ENCODE measurements at places on chromosomes 11 and 22.
A peak's percentile ranks its signal among the peaks of the same experiment; 100 is the strongest.

- DNase-seq = no peak
Observed at GRCh38 chr11:108727665-108728064, 62.8 kb downstream of the DDX10 start.

GRCh38 chr11:57562596-57562995, 4.9 kb downstream of the UBE2L6 start:
- no peak for DNase-seq

DNA sequence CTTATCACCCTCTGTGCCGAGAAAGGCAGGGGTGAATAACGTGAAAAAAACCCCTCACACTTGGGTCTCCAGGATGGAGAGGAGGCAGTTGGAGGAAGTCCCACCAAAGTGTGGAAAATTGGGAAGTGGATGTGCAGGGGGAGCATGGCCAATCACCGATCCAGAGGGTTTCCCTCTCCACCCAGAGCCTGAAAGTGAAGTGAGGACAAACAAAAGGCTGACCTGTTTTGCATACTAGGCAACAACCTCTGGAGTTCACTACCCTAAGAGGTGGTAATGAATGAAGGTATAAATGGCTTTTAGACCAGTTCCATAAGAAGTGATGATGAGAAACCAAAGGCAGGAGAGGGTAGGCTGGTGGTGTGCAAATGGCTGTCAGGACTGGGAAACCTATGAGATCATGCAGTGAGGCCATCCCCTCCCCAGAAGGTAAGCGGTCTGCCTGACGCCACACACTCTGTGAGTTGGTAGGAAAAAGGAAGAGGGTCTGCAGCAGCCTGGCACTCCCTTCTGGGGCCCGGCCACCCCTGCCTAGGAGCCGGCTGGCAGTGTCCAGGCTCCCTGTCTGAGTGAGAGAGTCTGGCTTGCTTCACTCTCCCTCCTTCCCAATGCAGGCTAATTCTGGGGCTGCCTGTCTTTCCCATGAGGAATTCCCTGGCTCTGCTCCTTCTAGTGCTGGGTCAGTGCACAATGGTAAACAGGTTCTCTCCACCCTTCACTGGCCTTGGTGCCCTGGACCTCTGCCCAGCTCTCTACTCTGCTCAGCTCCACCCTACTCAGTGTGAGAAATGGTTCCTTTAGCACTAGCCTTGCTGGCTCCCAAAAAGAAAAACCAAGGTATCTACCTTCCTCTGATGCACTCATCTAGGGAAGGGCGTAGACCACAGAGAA, 15.6 kb downstream of the TBC1D10A start:
- no peak for DNase-seq

DNA sequence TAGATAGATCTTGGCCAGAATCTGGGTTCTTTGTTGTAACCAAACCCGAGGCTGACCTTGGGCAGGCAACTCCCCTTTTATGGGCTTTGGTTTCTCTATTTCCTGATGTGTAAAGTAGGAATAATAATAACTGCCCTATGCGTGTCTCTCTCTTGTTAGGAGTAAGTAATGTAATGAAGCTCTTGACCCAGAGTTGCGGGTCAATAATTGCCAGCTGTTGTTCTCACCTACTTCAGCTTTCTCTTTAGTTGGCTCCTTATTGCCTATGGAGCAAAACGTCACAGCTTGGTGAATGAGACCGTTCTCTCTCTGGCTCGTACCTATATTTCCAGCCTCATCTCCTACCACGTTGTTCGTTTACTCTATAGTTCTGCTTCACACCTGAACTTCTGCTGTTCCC, 56.6 kb upstream of the KIRREL3 start:
- DNase-seq = no peak

- no peak for DNase-seq
Observed at GRCh38 chr11:129933891-129934290, 38.5 kb upstream of the NFRKB start.

GRCh38 chr11:121769191-121769590, 316.4 kb upstream of the SORL1-AS1 start:
- DNase-seq = no peak

- no peak for DNase-seq
Observed at GRCh38 chr22:39917776-39918495, 17.1 kb downstream of the GRAP2 start.

DNA sequence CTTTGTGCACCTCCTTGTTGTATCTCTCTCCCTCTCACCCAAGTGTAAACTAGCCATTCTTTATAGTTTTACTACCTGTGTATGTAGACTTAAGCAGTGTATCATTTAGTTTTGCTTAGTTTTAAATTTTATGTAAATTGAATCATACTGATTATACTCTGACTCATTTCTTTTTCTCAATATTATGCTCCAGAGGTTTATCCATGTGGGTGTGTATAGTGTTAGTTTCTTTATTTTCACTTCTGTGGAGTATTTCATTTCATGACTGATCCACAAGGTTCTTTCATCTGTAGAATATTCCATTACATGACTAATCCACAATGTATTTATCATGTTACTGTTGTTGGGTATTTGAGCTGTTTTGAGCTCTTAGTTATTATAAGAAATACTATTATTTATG, 62.0 kb downstream of the CCDC34 start:
- DNase-seq = no peak

GRCh38 chr22:20111045-20111688, 4.7 kb upstream of the RANBP1 start:
- DNase-seq = peak; percentile 28

DNA sequence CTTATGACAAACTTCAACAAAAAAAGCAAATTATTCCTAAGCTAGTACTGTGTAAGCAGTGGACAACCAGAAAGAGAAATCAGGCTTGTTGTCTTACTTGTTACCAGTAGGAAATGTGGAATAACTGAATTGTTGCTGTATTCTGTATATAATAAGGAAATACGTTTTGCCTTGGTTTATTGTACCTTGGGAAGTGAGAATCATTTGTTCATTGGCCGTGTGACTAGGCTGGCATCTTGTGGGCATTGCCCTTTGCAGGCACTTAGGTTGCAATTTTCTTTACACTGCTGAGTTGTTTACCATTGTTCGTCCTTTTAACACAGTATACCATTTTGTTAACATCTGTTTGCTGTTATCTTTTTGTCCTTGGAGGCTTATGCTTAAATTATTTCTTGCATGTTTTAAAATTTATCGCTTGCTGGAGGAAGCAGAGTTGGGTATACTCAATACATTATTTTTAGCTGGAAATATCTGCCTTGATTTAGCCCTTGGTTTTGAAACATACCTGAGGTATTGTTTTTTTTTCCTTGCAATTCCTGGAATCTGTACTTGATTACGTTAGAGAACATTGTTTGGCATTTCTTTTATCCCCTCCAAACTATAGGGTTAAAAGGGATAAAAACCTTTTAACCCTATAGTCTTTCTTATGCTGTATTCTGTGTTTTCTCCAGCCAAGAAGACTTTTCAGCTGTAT, 109.3 kb downstream of the DDX10 start:
- no peak for DNase-seq

Measured in stimulated activated CD8-positive, alpha-beta memory T cell treated with anti-CD3 and anti-CD28 coated beads, Interleukin-15, amount 100 ng/mL, for 48 hours (primary cell).